IMR-90 (cell line): ENCODE measurements at places on chromosomes 13 and 19.

DNA sequence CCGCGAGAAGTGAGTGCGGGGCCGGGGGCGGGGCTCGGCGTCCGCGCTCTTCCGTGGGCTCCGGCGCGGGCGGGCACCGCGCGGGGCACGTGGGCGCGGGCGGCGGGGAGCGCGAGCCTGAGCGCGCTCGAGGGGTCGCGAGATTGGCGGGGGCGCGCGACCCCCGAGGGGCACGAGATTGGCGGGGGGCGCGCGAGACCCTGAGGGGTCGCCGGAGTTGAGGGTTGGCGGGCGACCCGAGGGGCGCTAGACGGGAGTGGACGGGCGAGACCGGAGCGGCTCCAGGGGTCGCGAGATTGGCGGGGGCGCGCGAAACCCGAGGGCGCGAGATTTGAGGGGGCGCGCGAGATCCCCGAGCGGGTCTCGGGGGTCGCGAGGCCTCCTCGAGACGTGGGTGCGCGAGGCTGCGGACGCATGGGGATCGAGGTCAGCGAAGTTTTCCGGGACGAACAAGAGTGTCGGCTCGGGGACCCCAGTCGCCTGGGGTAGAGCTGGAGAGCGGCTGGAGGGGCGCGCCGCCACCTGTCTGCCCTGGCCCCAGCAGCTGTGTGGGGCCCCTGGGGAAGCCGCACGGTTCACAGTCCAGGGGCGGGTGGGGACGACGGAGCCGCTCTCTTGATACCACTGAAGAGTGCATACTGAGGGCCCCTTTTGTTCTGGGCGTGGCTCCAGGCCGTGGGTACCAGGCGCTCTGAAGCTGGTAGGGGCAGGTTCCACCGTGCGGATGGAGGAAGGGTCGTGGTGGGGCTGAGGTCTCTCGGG, 682 bp downstream of the SSBP4 start:
- DNase-seq = no peak

GRCh38 chr13:26950968-26951367, 190.4 kb upstream of the GPR12 start:
- no peak for DNase-seq

- no peak for DNase-seq
Measured at GRCh38 chr13:34458756-34459715, 483.0 kb upstream of the NBEA start.

DNA sequence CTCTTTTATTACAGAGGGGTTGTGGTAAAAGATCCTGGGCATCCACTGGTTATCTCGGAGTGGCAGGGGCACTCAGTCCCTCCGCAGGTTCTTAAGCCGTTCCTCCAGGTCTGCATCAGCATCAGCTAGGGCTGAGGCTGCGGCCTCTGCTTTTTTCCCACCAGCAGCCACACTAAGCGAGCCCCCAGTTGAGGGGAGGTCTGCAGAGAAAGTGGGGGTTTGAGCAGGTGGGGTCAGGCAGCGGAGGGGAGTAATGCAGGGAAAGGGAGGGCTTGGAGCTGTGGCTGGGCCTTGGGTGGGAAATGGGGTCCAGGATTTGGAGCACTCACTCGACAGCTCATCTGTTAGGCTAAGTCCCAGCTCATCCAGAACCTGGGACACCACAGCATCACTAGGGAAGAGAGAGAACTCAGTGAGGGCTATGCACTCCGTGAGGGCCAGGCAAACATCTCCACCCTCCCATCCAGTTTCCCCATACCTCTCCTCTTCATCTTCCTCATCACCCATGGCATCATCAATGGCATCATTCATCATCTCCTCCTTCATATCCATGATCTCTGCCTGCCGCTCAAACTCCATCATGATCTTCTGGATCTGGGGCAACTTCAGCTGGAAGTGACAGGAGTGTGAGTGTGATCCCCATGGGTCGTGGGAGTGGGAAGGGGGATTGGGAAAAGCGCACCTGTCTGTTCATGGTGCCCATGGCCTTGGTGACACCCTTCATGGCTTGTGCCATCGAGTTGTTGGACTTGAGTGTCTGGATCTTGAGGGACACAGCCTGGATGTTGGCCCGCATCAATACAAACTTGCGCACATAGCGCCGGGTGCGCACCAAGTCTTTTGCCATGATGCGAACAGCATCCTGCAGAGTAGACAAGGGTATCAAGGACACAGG, 3.1 kb downstream of the CHMP2A start:
- DNase-seq = no peak

DNA sequence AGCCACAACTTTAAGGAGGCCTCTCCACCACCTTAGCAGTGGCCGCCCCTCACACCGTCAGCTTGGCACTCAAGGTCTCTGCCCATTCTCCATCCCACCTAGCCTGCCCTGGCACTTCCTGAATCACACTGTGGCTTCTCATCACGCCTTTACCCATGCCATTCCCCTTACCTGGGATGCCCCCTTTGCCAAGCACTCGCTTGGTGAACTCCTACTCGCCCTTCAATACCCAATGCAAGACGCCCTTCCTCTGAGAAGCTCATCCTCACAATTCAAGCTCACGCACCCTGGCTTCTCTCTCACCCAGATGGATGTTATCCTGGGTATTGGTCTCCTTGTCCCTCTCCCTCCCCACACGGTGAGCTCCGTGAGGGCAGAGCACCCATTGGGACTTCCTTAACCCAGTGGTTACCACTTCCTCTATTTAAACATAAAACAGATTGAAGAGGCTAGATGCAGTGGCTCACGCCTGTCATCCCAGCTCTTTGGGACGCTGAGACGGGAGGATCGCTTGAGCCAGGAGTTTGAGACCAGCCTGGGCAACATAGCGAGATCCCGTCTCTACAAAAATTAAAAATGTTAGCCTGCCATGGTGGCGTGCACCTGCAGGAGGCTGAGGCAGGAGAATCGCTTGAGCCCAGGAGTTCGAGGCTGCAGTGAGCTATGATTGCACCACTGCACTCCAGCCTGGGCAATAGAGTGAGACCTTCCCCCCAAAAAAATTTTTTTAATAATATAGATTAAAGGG, 12.6 kb upstream of the SHD start:
- DNase-seq = no peak

DNA sequence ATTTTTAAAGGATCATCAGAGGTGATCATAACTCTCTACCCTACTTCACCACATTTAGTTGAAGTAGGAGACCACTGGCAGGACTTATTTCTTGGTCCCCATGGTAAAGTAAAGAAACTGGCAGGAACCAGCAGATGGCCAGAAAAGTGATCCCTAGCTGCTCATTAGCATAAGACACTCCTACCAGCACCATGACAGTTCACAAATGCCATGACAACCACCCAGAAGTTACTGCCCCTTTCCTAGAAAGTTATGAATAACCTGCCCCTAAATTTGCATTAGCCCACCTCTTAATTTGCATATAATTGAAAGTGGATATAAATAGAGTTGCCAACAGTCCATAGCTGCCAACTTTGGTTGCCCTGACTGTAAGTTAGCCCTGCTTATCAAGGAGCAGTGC, 18.4 kb upstream of the RUBCNL start:
- DNase-seq = no peak

GRCh38 chr13:62510906-62511655, 1095.4 kb upstream of the PCDH20 start:
- DNase-seq = no peak

- no peak for DNase-seq
Measured at GRCh38 chr19:16333001-16333586, 8.5 kb downstream of the KLF2 start.

DNA sequence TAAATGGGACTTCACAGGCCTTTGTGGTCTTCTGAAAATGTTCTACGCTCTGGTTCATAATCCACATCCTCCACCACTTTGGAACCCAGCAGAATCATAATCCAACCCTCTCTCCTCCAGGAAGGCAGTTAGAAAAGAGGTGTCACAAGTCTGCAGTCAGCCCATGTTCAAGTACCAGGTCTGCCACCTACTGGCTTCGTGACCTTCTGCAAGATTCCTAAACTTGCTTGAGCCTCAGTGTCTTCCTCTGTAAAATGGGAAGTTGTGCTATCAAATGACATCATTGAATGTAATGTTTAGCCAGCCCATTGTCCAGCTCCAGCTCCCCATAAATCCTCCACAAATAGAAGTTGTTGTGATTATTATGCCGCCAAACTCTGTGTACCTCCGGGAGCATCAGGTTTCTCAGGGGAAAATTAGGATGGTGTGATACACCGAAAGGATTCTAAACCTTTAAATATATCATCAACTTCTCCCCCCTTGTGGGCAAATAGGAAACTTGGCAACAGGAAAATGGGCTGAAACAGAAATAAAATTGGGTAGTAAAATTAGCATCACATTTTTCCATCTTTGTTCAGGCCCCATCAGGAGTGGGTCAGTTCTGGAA, 109.7 kb downstream of the NUFIP1 start:
- DNase-seq = peak; percentile 64

GRCh38 chr19:11479898-11480714, 740 bp downstream of the ELAVL3 start:
- DNase-seq = no peak

- DNase-seq = peak; percentile 39
Measured at GRCh38 chr13:20160306-20161274, at the start of gene GJA3. GJA3 (minus strand) TSS chr13:20161052; CDS start chr13:20143288, 17,764 bp downstream.

DNA sequence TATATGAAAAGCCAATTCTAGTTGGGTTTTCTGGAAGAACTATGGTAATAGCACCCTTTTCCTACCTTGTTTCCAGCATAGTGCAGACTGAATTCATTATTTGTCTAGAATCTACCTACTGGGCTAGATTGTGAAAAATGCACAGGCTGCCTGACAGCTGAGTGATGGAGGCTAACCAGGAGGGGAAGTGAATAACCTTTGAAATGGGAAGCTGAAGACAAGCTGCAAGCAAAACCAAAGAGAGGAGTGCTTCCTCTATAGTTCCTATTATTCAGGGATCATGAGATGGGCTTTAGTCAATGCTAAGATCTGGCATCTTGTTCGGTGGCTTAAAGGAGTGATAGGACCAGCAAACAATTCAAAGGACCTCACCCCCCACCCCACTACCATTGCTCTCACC, 26.9 kb downstream of the MZT1 start:
- DNase-seq = no peak

- no peak for DNase-seq
Measured at GRCh38 chr13:26247011-26247410, 6.9 kb upstream of the CDK8 start.

- no peak for DNase-seq
Measured at GRCh38 chr13:112716461-112716820, 26.6 kb downstream of the ATP11A start.

DNA sequence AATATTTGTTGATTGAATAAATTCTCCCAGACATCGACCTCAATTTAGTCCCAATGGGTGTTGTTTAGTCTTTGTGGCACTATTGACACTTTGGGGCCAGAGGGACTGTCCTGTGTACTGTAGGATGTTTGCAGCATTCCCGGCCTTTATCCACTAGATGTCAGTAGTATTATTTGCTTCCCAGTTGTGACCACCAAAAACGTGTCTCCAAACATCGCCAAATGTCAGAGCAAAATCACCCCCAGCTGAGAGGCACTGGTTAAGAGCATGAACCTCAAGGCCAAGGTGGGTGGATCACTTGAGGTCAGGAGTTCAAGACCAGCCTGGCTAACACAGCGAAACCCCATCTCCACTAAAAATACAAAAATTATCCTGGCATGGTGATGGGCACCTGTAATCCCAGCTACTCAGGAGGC, 15.4 kb downstream of the NLRP12 start:
- peak; percentile 42 for DNase-seq

GRCh38 chr13:69579351-69579750, 528.3 kb upstream of the ATXN8OS start:
- DNase-seq = no peak

DNA sequence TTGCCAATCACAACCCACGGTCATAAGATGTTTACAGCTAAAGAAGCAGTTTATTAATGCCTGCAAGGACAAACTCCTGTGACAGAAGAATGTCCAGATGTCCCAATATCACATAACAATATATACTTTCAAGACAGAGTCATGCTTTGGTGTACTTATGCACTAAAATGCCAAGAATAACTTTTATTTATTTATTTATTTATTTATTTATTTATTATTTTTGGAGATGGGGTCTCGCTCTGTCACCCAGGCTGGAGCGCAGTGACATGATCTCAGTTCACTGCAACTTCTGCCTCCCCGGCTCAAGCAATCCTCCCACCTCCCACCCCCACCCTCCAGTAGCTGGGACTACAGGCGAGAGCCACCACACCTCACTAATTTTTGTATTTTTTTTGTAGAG, 9.1 kb downstream of the TEX101 start:
- no peak for DNase-seq

GRCh38 chr13:112888238-112889111, 80.5 kb upstream of the MCF2L start:
- no peak for DNase-seq

DNA sequence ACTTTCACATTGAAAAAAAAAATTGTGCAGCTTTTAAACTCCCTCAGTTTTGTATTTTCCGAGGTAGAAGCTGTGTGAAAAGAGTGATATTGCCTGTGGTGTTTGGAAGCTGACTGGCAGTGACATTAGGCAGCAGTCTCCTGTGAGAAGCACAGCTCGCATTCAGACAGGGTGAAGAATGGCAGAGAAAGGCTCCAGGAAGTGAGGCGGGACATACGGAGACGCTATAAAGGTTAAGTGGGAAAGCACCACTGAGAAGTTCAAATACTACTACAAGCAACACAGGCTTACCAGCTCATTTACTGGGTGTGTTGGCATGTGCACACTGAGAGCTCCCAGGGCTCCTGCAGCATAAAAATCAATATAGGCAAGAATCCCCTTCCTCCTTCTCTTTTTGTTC, 88.4 kb downstream of the RXFP2 start:
- DNase-seq = no peak
